ENCODE measurements at places on chromosomes 5 and 9. TPM values are rescaled to one million over a fixed set of nuclear protein-coding genes. Genes with fewer than 3 reads are reported as not detected.

TRIP13 gene
- 45.0 TPM for total RNA-seq

INSL4 gene
- not detected for total RNA-seq

PCDHGA6 gene
- total RNA-seq: 0.07 TPM

SFXN1 gene
- 145 TPM for total RNA-seq

DNA sequence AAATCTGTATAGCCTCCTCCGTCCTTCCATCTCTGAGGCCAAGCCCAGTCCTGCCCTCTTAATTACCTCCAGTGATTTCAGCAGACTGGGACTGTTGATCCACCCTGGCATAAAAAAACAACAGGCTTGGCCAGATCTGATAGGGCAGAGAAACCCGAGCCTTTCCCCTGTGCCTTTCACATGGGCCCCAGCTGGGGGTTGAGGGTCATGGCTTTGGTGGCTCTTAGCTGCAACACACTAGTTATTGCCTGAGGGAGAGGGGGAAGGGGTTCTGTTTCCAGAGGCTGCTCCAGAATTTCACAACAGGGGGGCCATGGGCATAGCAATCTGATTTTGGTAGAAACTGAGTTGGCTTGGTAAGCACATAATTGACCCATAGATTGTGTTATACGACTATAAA is 21.2 kb upstream of the PANK3 start:
- DNase-seq: no peak

CEP72 gene
- total RNA-seq: 25.6 TPM

DNA sequence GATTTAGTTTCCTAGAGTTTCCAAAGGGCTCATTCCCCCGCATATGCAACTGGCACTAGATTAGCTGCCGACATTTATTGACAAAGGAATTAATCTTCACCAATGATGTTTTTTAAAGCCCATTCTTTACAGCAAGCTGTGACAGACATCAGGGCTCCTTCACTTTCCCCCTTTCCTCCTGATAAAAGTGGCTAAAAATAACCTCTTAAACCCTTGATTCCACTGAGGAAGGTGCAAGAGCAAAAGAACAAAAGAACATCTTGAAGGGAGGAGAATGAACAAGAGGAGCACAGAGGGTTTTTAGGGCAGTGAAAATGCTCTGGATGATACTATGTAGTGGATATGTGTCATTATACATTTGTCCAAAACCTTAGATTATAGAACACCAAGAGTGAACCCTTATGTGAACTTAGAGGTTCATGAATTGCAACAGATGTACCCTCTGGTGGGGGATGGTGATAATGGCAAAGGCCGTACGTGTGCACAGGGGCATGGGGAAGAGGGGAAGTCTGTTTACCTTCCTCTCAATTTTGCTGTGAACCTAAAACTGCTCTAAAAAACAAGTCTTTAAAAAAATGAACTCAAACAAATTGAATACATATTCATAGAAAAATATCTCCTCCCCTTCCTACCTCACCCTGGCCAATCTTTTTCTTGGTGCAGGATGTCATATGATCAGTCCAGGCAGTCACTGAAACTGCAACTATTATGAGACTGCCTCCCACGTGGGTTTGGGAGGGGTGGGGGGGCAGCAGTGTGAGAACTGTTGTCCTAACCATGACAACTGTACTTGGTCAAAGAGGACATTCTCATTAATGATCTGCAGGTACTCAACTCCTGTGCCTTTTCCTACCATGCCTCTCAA is 83.0 kb downstream of the MARCHF3 start:
- no peak for DNase-seq

TLX3 gene
- 4.6 TPM for total RNA-seq

INSL6 gene
- total RNA-seq: not detected

FGF1 gene
- not detected for total RNA-seq

GRCh38 chr5:124064956-124065355 is 553.0 kb downstream of the CSNK1G3 start:
- no peak for DNase-seq

DNA sequence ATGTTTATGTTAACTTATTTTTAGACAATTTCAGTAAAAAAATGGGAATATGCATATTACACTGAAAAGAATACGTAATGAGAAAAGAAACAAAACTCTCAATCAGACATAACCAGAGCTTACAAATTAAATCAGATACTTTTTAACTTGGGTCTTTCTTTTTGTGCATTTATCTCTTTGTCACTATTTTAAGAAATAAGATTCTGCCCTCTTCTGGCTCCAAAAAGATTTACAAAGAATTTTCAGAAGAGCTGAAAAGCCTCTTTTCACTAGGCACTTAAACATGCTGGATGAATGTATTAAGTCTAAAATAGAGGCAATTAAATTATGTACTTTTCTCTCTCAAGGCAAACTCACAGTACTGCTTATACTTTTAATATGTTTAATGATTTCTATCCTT is 55.5 kb downstream of the CEP120 start:
- no peak for DNase-seq

DNA sequence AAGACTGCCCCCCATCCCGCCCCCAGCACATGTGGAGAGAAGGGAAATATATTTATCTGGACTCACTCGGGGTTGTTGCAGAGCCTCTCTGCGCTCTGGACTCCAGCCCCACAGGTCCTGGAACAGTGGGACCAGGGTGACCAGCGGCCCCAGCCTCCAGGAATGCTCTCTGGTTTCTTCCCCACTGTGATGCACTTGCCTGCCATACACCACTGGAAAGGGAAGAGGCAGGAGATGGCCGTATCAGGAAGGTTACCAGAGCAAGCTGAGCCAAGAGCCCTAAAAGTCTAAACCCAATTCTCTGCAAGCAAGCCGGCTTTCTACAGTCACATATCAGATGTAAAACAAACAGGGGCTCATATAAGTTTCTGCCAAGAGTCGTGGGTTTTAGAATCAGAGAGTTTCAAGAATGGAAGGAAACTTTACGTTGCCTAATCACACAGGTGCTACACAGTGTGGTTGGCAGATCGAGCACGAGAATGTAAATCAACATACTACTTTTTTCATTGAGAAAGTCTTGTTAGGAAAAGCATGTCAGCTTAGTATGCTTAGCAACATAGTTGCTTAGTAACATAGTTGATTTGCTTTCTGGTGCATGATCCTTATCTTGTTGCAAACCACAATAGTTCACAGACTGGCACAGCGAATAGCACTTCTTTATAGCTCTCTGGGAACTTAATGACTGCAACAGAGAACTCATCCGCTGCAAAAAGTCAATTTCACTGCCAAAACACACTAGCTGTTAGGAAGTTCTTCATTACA is 201.2 kb downstream of the TARS1 start:
- DNase-seq: no peak

TAF11L8 gene
- total RNA-seq: not detected

SLC27A6 gene
- total RNA-seq: 7.9 TPM

GRCh38 chr5:16043349-16043965 is 136.1 kb downstream of the MARCHF11 start:
- no peak for DNase-seq

TAS2R1 gene
- total RNA-seq: not detected

HACD4 gene
- not detected for total RNA-seq

HMMR gene
- total RNA-seq: 54.9 TPM

DNA sequence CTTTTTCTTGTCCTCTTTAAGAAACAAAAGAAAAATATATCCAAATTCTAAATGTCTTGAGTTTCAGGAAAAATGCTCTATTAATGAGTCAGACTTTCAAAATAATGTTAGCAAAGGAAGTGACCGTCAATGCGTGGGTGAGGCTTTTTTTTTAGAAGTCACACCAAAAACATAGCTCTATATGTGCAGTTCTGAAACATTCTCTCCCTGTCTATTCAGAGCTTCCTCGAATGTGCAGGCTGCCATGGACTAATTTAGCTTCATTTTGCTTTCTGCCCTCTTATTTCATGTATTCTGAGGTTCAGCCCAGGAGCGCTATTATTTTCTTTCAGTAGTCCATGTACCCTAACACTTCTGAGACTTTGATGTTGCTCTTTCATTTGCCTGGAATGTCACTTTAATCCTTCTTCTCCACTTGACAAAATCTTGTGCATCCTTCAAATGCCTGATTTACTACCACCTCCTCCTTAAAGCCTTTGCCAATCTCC is 72.5 kb upstream of the RASA1 start:
- DNase-seq: no peak

FOXD4 gene
- total RNA-seq: 2.8 TPM

PCDHA2 gene
- not detected for total RNA-seq

DNA sequence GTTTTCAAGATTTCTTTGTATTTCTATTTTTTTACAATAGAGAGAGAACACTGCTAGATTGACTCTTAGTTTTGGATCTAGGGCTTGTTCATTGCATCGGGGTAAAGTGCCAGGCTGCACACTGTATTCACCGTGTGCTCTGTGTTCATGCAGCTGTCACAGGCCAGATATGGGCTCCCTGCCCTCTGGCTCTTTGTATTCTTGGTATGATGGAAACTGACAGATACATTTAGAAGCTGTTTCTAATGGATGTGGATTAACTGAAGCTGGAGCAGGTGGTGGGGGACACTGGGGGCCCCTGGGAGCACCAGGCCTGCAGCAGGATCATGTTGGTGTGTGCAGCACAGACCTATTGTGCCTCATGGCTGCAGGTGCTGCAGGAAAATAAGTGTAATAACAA is 28.0 kb downstream of the SLC36A1 start:
- DNase-seq: no peak

GRCh38 chr5:150801117-150801927 is 22.8 kb downstream of the SMIM3 start:
- peak; percentile 51 for DNase-seq

KIAA1958 gene
- 18.5 TPM for total RNA-seq

DNA sequence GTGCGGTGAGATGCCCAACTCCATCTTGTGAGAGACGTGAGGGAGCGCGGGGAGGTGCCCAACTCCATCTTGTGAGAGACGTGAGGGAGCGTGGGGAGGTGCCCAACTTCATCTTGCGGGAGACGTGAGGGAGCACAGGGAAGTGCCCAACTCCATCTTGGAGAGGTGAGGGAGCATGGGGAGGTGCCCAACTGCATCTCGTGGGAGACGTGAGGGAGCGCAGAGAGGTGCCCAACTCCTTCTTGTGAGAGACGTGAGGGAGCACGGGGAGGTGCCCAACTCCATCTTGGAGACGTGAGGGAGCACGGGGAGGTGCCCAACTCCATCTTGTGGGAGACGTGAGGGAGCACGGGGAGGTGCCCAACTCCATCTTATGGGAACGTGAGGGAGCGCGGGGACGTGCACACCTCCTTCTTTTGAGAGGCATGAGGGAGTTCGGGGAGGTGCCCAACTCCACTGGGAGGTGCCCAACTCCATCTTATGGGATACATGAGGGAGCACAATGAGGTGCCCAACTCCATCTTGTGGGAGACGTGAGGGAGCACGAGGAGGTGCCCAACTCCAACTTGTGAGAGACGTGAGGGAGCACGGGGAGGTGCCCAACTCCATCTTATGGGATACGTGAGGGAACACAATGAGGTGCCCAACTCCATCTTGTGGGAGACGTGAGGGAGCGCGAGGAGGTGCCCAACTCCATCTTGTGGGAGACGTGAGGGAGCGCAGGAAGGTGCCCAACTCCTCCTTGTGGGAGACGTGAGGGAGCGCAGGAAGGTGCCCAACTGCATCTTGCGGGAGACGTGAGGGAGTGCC is 235.4 kb downstream of the CACNA1B start:
- no peak for DNase-seq

PCDHB3 gene
- 0.10 TPM for total RNA-seq

LRRC70 gene
- total RNA-seq: 0.37 TPM

DNA sequence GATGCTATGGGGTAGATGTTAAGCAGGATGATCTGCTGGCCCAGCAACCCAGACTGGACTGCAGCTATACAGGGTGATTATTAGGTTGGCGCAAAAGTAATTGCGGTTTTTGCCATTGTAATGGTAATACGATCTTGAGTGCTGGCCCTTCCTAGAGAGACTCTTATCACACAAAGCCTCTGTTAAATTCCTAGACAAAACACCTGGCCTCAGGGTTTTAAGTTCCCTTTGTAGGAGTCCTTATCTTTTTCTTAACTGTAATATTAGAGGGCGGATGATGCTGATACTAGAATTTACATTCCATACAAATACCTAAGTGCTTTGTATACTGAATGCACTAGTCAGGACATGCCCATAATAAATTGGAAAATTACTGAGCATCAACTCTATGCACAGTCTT is 222.2 kb downstream of the NDUFS4 start:
- no peak for DNase-seq

IL31RA gene
- 0.59 TPM for total RNA-seq

DNA sequence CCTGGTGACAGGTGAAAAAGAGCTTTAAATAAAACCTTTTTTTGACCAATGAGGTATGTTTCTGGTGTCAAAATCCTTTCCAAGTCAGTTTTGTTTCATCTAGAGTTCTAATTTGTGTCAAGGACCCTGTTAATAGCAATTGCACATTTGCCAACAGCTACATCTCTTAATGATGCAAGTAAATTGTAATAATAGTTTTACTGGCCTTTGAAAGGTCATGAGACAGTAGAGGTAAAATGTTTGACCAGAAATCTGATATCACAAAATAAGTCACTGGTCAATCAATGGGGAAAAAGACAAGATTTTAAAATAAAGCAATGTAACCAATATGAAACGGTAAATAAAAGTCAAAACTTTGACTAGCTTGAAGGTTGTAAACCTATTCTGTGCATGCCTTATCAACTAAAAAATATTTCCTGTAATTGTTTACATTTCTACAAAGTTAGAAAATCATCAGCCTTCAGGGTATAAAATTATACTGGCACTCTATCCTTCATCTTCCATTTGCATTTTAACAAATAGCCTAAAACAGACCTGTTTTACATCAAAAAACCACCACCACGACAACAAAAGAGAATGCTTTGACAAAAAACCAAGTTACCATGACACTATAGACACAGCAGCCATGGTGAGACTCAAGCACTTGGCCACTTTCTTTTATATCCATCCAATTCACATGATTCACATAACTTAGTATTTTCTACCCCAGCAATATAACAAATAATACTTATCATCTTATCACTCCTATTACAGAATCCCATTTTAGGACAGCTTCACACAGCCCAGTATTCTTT is 3.0 kb downstream of the NADK2 start:
- DNase-seq: no peak

GBGT1 gene
- total RNA-seq: 0.34 TPM

GRCh38 chr5:134136771-134137170 is 22.3 kb downstream of the TCF7 start:
- DNase-seq: no peak
